ENCODE measurements at places on chromosomes 13 and 19.
A peak's percentile ranks its signal among the peaks of the same experiment; 100 is the strongest.

GRCh38 chr13:21461131-21461530, 2.0 kb upstream of the ZDHHC20 start:
- no peak for DNase-seq

DNA sequence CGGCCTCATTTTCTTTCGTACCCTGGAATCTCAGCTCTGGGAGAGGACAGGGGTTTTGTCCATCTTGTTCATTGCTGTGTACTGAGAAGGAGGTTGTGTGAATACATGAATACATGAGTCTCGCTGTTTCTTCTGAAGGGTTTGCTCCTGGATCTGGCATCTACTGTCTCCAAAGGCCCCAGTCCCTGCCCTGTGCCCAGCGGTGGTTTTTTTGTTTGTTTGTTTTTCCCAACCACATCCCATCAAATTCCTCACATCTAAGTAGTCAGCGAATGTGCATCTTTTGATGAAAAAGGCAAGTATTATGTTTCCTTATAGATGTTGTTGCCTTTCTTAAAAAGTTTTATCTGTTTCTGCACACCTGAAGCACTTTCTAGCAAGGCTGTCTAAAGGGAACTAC, 12.5 kb downstream of the DCAF15 start:
- DNase-seq = no peak

DNA sequence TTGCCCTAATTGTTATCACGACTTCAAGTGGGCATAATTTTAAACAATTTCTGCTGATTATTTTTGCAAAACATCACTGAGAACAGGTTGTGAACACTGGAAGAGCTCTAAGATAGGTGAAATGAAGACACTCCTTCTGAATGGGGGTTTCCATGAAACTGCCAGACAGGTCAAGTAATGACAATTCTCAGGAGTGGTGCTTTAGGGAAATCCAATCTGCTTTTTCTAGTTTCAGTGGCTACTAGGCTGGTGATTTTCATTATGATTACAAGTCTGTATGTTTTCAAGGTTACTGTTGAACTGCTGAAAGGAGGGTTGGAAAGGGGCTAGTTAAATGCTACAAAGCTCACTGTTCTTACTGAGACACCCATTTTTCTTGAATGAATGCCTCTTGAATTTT, 1724.2 kb downstream of the PCDH9 start:
- no peak for DNase-seq

GRCh38 chr13:25874907-25875306, 176.9 kb downstream of the SHISA2 start:
- no peak for DNase-seq

GRCh38 chr13:62294244-62294643, 878.6 kb upstream of the PCDH20 start:
- DNase-seq = no peak

DNA sequence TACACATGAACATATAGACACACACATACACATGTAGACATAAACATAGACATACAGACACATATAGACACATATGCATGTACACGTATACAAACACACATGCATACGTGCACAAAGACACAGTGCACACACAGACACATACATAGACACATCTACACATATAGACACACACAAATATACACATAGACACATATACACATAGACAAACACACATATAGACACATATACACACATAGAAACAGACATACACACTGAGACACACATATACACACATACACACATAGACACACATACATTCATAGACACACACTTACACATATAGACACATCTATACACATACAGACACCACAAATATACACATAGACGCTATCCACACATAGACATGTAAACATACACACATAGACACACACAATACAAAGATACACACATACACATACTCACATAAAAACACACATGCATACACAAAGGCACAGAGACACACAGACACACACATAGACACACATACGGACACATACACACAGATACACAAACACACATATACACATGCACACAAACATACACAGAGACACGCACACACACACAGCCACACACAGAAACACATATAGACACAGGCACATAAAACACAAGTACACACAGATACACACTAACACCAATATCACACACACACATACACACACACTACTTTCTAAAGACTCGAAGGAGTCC, 254.0 kb downstream of the TSHZ3 start:
- DNase-seq = no peak

DNA sequence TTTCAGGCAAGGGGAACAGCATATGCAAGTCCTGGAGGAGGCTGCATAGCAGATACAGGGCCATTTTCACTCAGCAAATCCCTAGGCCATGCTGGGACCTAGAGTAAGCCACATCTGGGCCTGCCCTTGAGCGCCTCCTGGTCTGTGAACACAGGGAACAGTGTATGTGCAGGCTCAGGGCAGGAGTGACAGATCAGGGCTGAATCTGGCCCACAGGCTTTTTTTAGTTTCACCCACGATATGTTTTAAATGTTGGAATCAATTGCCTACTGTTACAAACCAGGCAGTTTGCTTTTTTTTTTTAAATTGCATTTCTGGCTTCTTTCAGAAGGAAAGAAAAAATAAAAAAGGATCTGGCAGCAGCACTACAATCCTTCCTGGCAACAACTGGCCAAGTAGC, 1.5 kb upstream of the TMEM145 start:
- DNase-seq = no peak

- no peak for DNase-seq
These were observed 19.2 kb downstream of the ZNF486 start for GRCh38 chr19:20186174-20186573.

GRCh38 chr13:100826441-100826840, 151.8 kb upstream of the TMTC4 start:
- DNase-seq = no peak

- no peak for DNase-seq
These were observed 644.1 kb downstream of the GPC5 start for GRCh38 chr13:92042522-92042921.

DNA sequence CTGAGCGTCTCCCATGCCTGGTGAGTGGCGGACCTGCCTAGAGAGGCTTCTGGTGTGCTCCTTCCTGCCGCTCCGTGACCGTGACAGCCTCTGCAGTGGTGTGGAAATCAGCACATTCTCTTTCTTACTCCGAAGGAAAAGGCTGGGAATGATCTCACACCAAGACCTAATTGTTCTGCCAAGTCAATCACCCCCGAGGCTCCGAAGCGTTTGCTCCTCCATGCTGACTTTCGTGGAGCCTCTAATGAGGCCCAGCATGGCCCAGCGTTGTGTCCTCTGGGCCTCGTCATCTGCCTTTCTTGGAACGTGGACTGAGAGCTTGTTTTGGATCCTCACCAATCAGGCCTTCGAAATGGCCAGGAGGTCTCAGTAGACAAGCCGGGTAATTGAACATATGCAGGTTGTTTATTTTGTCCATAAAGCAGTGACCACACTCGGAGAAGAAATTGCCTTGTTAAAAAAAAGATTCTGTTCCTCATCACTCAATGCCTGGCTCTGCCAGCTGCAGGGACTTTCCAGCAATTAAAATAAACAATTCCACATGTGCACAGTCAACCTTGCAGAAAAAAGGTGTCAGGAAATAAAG, 107.1 kb downstream of the UBL3 start:
- DNase-seq = no peak

GRCh38 chr13:24670961-24671381, 9.2 kb upstream of the ATP12A start:
- peak; percentile 33 for DNase-seq

DNA sequence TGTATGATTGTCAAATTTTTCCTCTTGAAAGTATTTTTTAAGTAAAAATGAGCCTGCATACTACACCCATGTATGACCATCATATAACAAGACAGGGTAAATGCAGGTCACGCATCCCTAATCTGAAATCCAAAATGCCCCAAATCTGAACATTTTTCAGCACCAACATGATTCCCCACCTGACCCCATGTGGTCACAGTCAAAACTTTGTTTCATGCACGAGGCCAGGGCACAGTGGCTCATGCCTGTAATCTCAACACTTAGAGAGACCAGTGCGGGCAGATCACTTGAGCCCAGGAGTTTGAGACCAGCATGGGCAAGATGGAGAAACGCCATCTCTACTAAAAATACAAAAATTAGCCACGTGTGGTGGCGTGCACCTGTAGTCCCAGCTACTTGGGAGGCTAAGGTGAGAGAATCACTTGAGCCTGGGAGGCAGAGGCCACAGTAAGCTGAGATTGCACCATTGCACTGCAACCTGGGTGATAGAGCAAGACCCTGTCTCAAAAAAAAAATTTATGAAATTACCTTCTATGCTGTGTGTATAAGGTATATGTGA, 63.7 kb upstream of the NPAS1 start:
- no peak for DNase-seq

DNA sequence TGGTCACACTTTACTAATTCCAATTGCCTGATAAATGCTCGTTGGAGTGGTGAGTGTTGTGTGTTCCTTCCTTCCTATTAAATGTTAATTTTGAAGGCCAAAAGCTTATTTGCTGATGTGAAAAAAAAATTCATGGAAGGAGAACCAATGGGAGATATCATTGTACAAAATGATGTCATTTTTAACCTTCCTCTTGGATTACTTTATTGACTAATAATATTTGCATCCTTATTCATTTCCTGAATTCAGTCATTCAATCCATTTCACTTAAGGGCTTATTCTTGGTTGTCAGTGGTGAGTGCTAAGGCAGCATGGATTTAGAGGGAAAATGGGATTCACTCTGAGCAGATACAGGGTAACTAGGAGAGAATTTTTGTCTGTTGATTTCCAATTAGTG, 216.0 kb upstream of the HTR2A start:
- no peak for DNase-seq

DNA sequence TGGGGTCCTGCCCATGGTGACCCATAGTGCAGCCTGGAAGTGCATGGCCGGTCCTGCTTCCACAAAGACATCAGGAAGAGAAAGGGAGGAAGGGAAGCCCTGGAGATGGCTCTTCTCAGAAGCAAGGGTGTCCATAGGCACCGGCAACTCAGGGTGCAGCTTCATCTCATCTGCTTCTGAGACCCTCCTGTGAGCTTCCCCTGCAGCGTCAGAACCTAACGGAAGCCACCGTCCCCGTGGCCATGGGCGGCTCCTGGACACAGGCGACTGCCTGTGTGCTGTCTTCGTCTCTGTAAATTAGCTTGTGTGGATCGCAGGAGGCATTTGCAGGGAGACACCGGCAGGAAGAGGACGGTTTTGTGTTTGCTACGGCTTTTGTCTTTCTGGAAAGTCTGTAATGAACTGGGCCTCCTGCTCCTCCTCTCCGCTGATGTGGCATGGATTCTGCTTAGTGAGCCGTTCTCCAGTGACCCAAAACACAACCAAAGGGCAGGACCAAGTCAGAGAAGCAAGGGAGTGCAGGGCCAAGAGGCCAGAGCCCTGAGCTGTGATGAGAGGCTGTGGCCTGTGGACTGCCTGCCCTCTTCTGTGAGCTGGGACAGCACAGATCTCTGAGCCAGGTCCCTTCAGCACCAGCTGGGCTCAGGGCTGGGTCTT, 2.5 kb downstream of the ATP4B start:
- DNase-seq = no peak

- peak; percentile 87 for DNase-seq
These were observed at the start of gene ATP5F1D for GRCh38 chr19:1241417-1242095. TSS of gene ATP5F1D (plus strand) at chr19:1241751. CDS start at chr19:1241851, 100 bp downstream.
